ENCODE measurements at places on chromosomes 12 and 14.

DNA sequence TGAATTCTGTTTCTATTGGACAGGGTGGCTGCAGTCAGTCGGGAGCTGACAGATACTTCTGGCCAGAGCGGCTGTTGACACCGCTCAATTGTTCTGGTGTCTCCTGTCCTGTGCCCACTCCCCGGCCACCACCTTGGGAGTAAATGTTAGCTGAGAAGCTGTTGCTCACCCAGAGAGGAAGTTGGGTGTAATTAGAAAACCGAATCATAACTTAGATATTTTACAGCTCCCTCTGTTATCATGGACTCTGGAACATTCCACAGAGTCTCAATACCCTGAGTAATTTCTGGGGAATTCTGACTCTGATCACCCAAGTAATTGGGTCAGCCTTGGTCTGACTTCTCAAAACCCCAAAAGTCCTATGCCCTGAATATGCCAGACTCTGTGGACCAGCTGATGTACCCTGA lies 58.3 kb upstream of the RFLNA start:
- no peak for DNase-seq

GRCh38 chr14:59320763-59321625 lies 132.5 kb downstream of the DAAM1 start:
- DNase-seq = no peak

GRCh38 chr12:67193704-67194103 lies 75.5 kb upstream of the CAND1 start:
- no peak for DNase-seq

DNA sequence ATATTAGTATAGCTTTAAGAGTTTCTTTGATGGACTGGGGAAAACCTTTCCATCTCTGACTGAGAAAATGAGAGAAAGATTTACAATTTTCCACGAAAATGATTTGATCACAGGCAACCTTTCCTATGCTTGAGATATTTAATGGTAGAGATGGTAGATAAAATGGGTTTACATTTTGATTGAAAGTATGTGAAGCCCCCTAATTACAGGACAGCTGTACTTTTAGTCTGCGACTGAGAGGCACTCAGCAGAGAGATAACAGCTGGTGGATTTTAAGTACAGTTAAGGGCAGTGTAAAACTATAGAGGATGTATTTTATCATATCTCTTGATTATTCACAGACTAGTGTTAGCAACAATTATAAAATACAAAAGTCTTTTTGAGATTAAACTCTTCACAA lies 40.7 kb downstream of the C12orf50 start:
- no peak for DNase-seq

- DNase-seq = no peak
These were observed 4.4 kb downstream of the GPR19 start for GRCh38 chr12:12691549-12691948.

GRCh38 chr14:96130854-96131253 lies 73.8 kb upstream of the BDKRB2 start:
- DNase-seq = no peak

GRCh38 chr14:24662753-24663152 lies 28.8 kb upstream of the GZMB start:
- no peak for DNase-seq

GRCh38 chr14:54364555-54365415 lies 32.0 kb upstream of the CDKN3 start:
- no peak for DNase-seq

DNA sequence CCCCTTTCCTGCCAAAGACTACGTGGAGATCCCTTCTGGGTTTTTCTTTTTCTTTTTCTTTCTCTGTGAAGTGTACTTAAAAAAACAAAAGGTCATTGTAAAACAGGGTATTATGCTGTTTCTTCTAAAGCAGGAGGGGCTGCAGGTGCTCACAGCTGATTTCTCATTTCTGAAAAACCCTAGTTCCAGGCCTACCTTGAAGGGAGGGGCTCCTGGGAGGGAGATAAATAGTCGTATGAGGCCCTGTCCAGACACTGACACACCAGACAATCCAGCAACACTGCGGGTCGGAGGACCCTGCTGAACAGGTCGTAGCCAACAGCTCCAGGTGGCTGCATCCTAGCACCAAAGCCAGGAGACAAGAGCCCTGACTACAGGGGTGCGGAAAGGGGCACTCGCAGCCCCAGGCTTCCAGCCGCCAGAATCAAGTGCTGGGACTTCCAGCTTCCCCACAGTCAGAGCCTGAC lies 41.1 kb downstream of the PSMA6 start:
- DNase-seq = no peak

DNA sequence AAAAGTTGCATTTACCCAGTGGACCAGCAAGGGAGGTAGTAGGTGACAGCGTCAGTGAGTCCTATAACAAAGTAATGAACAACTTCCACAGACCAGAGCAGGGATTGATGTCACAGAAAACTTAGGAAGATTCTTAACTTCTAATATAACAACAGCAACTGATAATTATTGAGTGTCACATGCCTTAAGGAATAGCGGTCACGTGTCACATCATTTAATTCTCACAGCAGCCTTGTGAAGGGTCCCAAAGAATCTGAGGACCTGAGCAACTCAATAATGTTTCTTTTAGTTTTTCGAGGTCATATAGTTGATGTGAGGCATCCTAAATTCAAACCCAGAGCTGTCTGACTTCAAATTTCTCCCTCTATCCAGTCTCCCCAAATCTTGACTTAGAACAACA lies 422.2 kb downstream of the EGLN3 start:
- no peak for DNase-seq

DNA sequence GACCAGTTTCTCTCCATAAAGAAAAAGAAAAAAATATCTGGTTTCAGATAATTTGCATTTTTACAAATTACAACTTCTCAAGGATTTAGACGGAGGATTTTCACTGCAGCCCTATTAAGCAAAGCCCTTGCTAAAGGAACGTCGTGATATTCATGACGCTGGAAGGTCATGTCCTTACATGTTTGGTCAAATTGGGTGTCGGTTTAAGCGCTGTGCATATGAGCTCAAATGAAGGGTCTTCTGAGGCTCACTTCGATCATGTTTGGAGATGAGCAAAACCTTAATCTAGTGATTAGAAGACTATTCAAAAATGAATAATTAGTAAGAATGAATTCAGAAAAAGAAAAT lies 67.3 kb upstream of the USP15 start:
- DNase-seq = no peak

All from NCI-H1436 treated with DMSO at 0.1 percent for 48 hours (cell line).